ENCODE measurements at places on chromosomes 1 and 21. TPM values are rescaled to one million over a fixed set of nuclear protein-coding genes. Genes with fewer than 3 reads are reported as not detected.

The PRRX1 gene
- total RNA-seq = 36.5 TPM

DNA sequence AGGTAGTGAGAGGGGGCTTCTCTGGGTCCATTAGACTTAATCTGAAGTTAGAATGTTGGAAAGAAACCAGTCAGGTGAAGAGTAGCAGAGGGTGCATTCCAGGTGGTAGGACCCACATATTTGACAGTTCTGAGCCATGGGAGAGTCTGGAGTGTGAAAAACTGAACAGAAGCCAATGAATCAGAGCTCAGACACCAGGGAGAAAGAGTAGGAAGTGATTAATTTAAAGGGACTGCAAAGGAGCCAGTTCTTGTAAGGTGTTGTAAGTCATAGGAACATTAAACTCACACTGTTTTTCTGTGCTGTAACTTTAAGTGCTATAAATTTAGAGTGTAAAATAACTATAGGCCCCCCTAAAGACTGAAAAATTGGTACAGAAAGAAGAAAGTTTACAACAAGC lies 5.9 kb upstream of the DHX9 start:
- DNase-seq = no peak

DNA sequence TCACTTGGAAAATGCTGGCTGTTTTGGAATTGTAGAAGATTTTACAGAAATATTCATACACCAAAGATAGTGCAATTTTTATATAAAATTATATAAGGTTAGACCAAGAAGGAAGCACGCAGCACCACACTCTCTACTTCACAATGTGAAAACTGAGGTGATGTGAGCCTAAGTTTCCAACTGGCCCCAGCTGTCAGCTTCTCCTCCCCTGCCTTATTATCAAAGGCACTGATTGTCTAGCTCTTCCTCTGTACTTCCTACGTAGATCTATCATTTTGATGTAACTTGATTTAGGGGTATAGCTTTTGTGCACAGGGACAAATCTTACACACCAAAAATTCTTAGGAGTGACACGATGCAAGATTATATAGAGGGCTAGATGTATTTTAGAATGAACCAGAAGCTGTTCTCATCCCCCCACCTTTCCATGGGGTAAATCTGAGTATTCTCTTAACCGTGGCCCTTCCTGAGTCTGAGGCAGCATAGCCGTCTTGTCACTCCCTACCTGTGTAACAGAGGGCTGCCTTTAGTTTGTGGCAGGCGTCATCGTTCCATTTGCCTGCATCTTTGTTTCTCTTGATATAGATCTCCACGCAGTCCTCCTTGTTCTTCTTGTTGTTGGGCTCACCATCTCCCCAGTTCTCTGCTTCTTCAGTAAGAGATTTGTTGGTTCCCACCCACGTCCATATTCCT lies 3.4 kb downstream of the SELL start:
- no peak for DNase-seq

- DNase-seq = no peak
These were observed 31.7 kb upstream of the RALGPS2 start for GRCh38 chr1:178693366-178693765.

Data from left ventricle myocardium superior (tissue), 1 donor.